SK-N-SH (cell line): ENCODE measurements at places on chromosomes 5 and 9. TPM values are rescaled to one million over a fixed set of nuclear protein-coding genes. Genes with fewer than 3 reads are reported as not detected.

Gene FOXD4L5
- polyA plus RNA-seq, result 0.03 and 0.05 TPM in 2 replicates

Gene HTR4
- not detected in 2 replicates for polyA plus RNA-seq

Gene PCA3
- 0.21 TPM in 2 replicates for polyA plus RNA-seq

Gene CFAP157
- polyA plus RNA-seq, result 0.19 and 0.25 TPM in 2 replicates

Gene LEAP2
- 0.63 and 0.64 TPM in 2 replicates for polyA plus RNA-seq

Gene MSMP
- 1.2 TPM in 2 replicates for polyA plus RNA-seq

Gene HAVCR2
- polyA plus RNA-seq, result 0.12 and 0.18 TPM in 2 replicates

Gene PCDHA5
- polyA plus RNA-seq, result 0.02 TPM in 2 replicates

Gene RNF183
- polyA plus RNA-seq, result not detected in 2 replicates

Gene NME5
- polyA plus RNA-seq, result 3.7 and 4.1 TPM in 2 replicates

Gene PPP1R26
- 18.6 and 20.1 TPM in 2 replicates for polyA plus RNA-seq

Gene PRR7
- polyA plus RNA-seq, result 12.5 and 17.1 TPM in 2 replicates

Gene LCN9
- not detected in 2 replicates for polyA plus RNA-seq

Gene IRGM
- 0.13 and 0.19 TPM in 2 replicates for polyA plus RNA-seq

Gene FOXI1
- not detected in 2 replicates for polyA plus RNA-seq

Gene FIBCD1
- polyA plus RNA-seq, result 0.86 and 1.3 TPM in 2 replicates

Gene SEC24A
- 7.4 and 9.9 TPM in 2 replicates for polyA plus RNA-seq

Gene KCNV2
- not detected in 2 replicates for polyA plus RNA-seq

Gene OCLN
- polyA plus RNA-seq, result 6.5 and 7.4 TPM in 2 replicates

Gene NKD2
- polyA plus RNA-seq, result not detected in 2 replicates

Gene TAF11L10
- polyA plus RNA-seq, result not detected in 2 replicates

Gene GPX8
- 30.1 and 44.2 TPM in 2 replicates for polyA plus RNA-seq

Gene ENTPD8
- polyA plus RNA-seq, result 0.18 and 0.30 TPM in 2 replicates

Gene SPATA31A3
- not detected in 2 replicates for polyA plus RNA-seq

Gene CATSPER3
- 0.26 and 0.37 TPM in 2 replicates for polyA plus RNA-seq

Gene MTAP
- polyA plus RNA-seq, result 9.8 and 12.6 TPM in 2 replicates

Gene COL5A1
- 26.4 and 73.8 TPM in 2 replicates for polyA plus RNA-seq

Gene ITK
- polyA plus RNA-seq, result not detected in 2 replicates

Gene SPACA9
- polyA plus RNA-seq, result 6.7 and 9.8 TPM in 2 replicates

Gene FBXL7
- 6.3 and 7.0 TPM in 2 replicates for polyA plus RNA-seq

Gene PCDHB15
- polyA plus RNA-seq, result 0.99 and 1.3 TPM in 2 replicates

Gene BARHL1
- polyA plus RNA-seq, result not detected in 2 replicates

Gene TICAM2
- polyA plus RNA-seq, result not detected in 2 replicates

Gene COMMD10
- polyA plus RNA-seq, result 9.4 and 13.6 TPM in 2 replicates

Gene DOCK2
- polyA plus RNA-seq, result 3.8 and 5.2 TPM in 2 replicates

Gene HOMER1
- polyA plus RNA-seq, result 2.2 and 2.9 TPM in 2 replicates

Gene NRG2
- polyA plus RNA-seq, result 3.5 and 3.7 TPM in 2 replicates

Gene PCDHB8
- 3.0 and 3.4 TPM in 2 replicates for polyA plus RNA-seq

Gene ARHGEF37
- polyA plus RNA-seq, result 0.94 and 1.3 TPM in 2 replicates

Gene KLHL3
- polyA plus RNA-seq, result 3.8 and 4.9 TPM in 2 replicates

Gene TXNDC8
- not detected in 2 replicates for polyA plus RNA-seq

Gene ALDH7A1
- polyA plus RNA-seq, result 44.5 and 55.6 TPM in 2 replicates

Gene ARL14EPL
- not detected in 2 replicates for polyA plus RNA-seq

Gene CDKN2B
- polyA plus RNA-seq, result 6.3 and 6.4 TPM in 2 replicates
